ENCODE measurements at places on chromosomes 6 and 20.
A peak's percentile ranks its signal among the peaks of the same experiment; 100 is the strongest.

DNA sequence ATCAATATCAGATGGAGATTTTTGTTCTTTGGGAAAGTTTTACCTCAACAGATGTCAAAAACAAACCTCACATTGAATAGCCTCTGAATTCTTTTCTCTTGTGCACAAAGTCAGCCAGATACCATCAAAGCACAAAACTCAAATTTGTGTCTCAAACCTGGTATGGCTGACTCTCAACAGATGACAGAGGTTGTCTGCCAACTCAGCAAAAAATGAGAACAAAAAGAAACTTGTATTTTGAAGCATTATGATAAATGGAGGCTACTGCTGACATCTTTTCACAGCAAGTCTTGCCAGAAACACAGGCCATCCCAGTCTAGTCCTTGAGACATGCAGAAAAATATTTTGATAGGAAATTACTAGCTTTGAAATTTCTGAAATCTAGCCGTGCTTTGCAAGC, 79.8 kb downstream of the KIF16B start:
- DNase-seq = no peak

DNA sequence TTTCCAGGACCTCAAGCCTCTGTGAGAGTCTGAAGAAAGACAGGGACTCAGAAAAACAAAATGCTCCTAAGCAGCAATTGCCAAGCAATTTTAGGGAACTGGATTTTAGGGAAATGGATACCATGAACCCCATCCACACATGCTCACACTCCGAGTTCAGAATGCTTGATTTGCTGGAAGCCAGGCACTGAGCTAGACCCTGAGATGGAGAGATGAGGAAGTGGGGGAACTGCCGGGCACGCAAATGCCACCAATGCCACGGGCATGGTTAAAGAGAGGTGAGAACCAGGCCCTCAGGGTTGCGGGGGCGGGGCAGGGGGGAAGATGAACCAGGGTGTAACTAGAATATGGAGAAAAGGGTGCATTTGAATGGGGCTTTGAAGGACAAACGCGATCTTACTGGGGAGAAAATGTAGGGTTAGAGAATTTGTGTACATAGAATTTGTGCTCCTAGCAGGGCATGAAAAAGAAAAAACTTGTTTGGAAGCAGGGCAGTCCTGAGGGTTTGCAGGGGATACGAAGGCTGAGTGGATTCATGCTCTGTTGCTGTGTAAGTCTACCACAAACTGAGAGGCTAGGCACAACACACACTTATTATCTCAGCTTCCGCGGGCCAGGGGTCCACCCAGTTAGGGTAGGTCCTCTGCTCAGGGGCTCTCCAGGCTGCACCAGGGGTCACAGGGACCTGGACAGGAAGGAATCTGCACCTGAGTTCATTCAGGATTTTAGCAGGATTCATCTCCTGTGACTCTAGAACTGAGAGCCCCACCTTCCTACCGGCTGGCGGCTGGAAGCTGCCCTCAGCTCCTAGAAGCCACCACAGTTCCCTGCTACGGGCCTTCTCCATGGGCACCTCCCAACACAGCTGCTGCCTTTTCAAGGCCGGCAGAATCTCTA, 108.0 kb downstream of the SNX5 start:
- DNase-seq = no peak

- DNase-seq = no peak
These were observed 205.5 kb downstream of the ZNF217 start for GRCh38 chr20:53387983-53388675.

GRCh38 chr6:127547215-127547614, 28.1 kb upstream of the MTCL3 start:
- DNase-seq = no peak

DNA sequence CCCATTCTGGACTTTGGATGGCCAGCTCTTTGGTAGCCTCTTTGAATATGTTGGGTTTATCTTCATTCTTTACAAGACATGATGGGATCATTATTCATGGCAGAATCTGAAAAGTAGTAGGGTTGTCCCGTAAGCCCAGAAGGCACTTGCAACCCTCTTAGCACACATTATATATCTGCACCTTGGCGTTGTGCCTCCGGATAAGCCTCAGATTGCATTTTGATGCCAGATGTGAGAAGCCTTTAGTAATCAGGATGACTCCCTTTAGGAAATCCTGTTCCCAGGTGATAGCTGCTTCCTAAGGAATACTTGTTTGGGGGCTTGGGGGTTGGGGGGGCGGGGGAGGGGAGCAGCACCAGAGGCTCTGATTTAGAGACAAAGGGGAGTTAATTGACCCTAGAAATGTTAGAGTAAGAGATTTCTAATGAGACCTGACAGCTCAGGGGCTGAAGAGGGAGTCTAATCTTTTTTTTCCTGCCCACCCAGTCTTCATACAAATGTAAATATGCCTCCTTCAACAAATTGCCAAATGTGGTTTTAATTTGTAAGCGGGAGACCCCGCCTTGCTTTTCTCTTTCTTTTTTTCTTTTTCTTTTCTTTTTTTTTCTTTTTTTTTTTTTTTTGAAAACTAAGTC, 55.1 kb downstream of the JAG1 start:
- DNase-seq = peak; percentile 50

GRCh38 chr20:37291724-37292126, 2.3 kb downstream of the MANBAL start:
- no peak for DNase-seq

- DNase-seq = no peak
These were observed 126.0 kb upstream of the RREB1 start for GRCh38 chr6:6981681-6982322.

- DNase-seq = no peak
These were observed 20.4 kb upstream of the EFHC1 start for GRCh38 chr6:52399511-52400312.

GRCh38 chr6:134983823-134984222, 33.9 kb upstream of the ALDH8A1 start:
- no peak for DNase-seq

DNA sequence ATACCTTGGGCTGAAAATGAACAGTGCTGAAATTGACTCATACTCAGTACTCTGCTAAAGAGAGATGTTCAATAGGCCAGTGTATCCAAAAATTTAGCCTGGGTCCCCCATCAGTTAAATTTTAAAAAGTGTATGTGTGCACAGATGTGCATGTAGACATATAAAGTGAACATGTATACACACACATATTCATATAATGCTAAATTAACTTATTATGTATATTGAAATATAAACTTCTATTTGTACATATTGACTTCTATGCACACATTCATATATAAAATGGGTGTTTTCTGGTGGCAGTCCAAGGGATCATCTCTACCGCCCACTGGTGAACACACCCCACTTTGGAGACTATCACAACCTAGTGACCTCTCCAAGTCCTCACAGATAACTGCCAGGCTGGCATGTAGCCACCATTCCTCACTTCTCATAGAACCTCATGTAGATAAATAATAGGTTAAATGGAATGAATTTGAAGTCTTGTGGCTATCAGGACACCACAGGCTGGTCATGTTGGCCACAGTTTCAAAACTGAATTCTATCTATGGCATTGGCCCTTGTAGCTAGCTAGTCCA, 8.8 kb downstream of the SLC22A16 start:
- DNase-seq = no peak

GRCh38 chr6:141026504-141026903, 1106.2 kb upstream of the GJE1 start:
- DNase-seq = no peak

DNA sequence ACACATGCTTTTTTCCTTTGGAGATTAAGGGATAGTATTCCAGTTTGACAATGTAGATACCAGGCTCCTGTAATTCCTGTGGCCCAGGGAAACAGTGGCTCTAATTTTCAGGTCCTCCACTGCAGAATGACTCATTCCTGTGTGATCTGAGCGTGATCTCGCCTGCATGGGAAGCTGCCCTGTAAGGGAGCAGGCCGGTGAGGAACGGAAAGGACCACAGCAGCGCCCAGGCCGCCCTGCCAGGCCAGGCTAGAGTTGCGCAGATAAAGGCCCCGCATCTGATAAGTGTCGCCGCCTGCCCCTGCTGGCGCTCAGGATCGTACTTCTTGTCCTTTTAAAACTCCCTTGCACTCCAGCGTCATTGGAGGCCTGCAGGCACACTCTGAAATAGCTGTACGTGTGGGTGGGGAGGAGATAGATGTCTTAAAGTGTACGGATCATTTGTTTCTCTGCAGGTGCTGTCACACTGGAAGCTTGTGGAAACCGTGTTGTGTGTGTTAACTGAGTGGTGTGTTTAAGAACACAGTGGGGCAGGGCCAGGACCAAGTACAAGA, 60.7 kb downstream of the SYNJ2 start:
- no peak for DNase-seq

GRCh38 chr6:142833054-142833453, 111.9 kb downstream of the HIVEP2 start:
- no peak for DNase-seq

- DNase-seq = no peak
These were observed 18.9 kb downstream of the CDH26 start for GRCh38 chr20:59977086-59977485.

GRCh38 chr20:63021356-63022321, 14.9 kb upstream of the BHLHE23 start:
- DNase-seq = no peak

- peak; percentile 36 for DNase-seq
These were observed 165.1 kb upstream of the SLC24A3 start for GRCh38 chr20:19047040-19047950.

- no peak for DNase-seq
These were observed 140.7 kb upstream of the FLRT3 start for GRCh38 chr20:14478126-14478525.

DNA sequence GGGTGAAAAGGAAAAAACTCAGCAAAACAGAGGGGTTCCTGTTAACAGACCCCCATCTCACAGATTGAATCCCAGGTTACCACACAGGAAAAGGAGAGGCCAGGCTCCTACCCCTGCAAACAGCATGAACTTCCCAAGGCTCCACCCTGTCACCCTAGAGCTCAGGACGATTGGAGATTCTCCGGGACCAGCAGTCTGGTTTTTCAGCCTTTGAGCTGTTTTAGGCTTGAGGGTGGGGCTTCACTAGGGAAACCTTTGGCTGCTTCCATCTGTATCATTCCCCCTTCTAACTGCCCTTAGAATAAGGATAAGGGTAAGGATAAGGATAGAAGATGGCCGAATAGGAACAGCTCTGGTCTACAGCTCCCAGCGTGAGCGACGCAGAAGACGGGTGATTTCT, 16.0 kb downstream of the C6orf58 start:
- no peak for DNase-seq

DNA sequence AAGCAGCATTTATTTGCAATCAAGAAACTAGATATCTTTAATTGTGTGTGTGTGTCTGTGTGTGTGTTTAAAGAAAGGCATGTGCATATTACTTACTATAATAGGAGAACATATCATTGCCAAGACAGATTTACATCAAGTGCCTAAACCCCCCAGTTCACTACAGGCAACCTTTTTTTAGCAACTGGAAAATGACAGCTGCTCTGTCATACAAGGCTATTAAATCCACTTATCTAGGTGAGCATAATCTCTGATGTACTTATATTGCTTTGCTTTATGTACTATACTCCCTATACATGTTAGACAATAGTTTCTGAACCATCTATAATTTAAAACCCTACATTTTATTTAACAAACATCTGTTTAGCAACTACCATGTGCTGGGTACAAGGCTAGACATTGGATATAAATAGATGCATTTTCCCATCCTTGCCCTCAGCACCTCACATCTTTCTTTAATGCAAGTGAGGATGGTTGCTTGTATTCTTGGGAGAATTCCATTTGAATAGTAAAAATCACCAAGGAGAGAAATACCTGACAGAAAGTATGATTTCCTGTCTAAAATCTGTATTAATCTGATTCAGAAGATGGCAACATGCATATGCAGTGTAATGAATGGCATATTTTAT, 398.3 kb downstream of the LAMA2 start:
- DNase-seq = no peak

All from skin of body (tissue), 3 donors.